GM04503 (cell line): ENCODE measurements at places on chromosomes 4 and X.

DNA sequence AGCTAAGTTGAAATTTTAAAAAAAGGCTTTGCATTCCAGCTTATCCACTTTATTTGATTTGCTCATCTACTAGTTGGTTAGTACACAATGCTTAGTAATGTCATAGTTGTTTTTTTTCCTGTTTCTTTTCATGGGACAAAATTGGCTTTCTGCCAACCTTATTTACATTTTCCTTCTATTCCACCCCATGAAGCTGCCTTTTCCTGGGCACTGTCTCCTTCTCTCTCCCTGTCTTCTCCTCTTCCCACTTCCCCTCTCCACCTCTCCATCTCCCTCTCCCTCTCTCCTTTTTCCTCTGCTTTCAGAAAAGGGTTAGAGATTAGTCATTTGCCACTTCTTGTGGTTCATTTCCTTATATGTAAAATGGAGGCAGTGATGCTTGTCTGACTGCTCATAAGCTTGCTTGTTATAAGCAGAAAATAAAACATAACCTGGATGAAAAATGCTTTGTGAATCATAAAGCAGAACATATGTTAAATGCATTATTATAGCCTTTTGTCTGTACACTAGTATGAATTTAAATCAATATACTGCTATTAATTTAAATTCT, 181.9 kb downstream of the CEP135 start:
- DNase-seq = no peak

DNA sequence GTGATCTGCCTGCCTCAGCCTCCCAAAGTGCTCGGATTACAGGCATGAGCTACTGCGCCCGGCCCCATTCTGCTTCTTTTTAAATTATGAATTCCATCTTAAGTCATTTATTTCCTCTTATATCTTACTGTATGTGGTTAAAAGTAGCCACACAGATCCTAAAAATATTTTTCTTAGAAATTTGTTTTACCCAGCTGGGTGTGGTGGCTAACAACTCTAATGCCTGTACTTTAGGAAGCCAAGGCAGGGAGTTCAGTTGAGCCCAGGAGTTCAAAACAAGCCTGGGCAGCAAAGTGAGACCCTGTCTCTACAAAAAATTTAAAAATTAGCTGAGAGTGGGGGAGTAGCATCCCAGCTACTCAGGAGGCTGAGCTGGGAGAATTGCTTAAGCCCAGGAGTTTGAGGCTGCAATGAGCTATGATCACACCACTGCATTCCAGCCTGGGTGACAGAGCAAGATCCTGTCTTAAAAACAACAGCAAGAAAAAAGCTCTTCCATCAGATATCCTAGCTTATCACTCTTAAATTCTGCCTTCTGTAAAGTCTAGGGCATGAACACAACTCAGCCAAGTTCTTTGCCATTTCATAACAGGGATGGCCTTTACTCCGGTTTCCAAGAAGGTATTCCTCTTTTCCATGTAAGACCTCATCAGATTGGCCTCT, 15.1 kb upstream of the AFF1 start:
- no peak for DNase-seq

DNA sequence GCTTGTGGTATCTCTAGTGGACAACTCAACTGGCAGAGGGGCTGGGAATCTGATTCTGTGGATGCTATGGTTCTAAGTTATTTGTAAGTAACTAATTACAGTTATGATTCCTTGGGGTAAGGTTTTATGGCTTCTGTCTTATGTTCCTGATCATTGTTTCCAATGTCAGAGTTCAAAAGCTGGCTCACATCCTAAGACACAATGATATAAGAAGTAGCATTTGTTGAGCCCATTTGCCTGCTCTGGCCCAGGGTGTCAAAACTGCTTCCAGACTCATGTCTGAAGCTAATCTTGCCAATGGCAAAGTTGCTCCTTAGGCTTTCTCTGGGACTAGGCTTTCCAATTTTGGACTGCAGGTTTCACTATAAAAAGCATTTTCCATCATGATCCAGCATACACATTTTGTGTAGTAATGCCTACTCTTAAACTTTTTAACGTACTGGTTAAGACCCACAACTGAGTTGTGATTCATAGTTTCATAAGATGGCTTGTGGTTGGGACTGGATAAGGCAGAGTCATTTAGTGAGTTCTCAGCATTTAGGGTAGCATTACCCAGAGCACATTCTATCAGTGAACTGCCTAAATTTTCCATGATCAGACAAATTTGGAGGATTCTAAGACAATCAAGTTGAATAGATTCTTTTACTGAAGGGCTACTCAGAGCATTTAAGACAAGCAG, 50.0 kb downstream of the CCNI start:
- no peak for DNase-seq

DNA sequence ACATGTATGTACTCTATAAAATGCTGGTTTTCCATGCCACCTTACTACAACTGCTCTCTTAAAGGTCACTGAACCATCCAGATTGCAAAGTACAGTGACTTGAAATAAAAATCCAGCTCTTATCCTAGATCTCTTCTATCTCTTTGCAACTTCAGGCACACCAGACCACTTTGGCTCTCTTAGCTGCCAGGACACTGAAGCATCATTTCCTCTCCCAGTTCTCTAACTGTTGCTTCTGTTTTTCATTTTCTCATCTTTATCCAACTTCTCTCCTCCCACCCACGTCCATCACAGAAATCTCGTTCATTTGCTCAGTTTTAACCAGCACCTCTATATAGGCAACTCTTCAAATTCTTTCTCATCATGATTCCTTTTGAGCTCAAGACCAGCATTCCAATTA, 74.3 kb downstream of the METTL14 start:
- DNase-seq = no peak

DNA sequence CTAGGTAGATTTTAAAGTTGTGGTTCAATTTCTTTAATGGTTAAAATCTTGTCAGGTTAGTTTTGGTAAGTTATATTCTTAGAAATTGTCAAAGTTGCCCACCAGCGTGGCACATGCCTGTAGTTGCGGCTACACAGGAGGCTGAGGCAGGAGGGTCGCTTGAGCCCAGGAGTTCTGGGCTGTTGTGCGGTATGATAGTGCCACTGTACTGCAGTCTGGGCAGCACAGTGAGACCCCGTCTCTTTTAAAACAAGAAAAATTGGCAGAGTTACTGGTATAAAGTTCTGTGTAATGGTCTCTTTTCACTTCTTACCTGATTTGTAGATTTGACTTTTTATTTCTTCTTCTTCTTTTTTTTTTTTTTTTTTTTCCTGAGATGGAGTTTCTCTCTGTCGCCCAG, 64.4 kb downstream of the FAM193A start:
- no peak for DNase-seq
